Fibroblast of lung (primary cell): ENCODE measurements at places on chromosomes 5 and 9.

- no peak for DNase-seq
Measured at GRCh38 chr5:140502834-140503233, 44.6 kb upstream of the EIF4EBP3 start.

- peak; percentile 82 for DNase-seq
Measured at GRCh38 chr9:73441890-73442818, 290.5 kb downstream of the ANXA1 start.

DNA sequence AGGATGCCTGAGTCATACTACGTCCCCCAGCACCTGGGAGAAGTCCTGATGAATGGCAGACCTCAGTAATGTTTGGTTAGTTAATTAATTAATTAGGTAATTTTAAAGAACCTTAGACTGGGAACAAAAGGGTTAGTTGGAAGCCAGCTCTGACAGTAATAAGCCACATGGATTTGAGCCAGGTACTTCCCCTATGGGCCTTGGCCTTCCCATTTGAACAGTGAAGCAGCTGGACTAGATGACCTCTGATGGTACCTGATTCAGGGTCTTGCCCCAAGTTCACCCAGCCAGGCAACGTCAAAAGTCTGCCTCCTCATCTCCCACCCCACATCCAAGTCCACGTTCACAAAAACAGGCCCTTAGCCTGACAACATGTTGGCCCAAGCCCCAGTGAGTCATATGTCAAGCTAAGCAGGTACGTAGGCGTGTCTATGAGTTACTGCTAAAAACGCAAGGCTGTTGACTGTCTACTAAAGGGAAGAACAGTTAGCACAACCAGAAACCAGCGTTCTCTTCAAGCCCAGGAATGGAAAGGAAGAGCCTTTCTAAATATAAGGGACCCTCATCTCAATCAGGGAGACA is 303.2 kb downstream of the ACTL7B start:
- no peak for DNase-seq

DNA sequence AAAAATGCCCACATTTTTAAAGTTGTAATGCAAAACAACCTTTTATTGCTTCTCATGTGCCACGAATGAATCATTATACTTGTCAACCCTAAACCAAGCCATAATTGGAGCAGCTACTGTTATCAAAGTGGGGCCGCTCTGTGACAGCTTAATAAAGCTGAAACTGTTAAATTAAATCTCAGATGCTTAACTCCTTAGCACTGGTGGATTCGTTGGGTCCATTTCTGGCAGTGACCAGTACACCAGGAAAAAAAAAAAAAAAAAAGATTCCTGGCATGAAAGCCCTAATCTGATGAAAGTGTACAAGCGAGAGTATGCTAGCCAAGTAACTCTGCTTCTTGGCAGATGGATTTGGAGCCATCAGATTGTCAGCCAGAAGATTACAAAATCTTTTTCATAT is 164.8 kb downstream of the ZSWIM6 start:
- peak; percentile 49 for DNase-seq

DNA sequence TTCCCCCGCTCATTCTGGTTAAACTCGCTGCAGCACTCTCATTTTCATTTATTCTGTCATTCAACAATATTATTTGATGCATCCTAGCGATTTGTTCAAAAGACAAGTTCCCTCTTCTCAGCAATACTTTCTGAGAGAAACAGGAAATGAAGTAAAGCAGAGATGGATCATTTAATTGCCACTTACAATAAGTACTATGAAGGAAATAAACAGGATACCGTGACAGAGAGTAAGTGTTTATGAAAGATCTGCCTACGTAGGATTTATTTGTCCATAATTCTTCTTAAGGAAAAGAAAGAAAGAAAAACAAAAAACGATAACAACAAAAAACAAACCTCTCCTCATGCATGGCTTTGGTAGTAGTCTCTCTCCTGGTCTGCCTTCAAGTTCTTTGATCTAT is 406.8 kb upstream of the ZNF608 start:
- DNase-seq: no peak

DNA sequence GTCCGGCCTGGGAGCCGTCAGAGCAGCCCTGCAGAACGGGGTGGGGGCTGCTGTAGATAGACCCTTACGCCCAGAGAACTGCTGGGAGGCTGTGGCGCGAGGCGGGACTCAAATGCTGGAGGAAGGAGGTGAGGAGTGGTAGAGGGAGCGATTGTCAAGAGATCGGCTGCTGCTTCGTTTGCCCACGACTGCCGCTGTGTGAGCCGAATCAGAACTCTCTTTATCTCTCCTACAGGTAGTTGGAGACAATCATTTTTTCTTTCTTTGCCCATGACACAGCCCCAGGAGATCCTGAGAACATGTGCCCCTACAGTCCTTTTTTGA is 456 bp downstream of the ZNF79 start:
- DNase-seq: no peak

GRCh38 chr5:172049226-172049796 is 42.9 kb upstream of the FBXW11 start:
- DNase-seq: no peak

DNA sequence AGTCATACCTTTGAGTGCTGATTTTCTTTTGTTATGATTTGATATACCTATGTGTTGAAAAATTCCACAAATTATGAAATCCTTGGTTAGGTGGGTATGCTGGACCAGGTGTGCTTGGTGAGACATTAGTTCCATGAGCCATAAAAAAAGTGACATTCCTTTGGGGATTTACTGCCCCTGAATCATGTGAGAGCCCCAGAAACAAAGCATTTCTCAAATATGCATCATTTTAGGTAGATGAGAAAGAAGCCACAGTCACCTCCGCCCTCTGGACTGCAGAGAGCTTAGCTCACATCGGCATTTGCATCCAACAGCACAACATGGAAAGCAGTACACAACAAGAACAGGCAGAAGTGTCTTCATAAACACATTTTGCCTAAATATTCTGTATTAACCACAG is 55.3 kb downstream of the DAP start:
- DNase-seq: peak; percentile 56

DNA sequence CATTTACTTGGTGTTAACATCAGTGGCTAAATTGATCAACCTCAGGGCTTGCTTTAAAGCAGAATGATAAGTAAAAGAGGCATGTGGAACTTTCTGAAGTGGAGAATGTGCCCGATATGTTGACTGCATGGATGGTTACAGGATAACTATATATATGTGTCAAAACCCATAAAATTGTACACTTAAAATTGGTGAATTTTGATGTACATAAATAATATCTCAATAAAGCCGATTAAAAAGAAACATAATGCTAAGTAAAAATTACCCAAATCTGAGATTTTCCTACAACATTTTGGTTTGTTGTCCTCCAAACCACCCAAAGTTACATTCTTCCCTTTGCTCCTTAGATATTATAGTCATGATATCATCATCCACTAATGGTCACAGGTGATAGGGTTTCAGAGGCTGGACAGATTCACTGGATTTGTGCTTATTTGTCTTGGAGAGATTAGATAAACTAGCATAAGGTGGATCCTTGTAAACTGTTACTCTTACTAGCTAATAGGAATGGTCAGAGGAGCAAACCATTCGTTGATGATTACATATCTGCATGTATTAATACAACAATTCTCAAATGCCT is 119.7 kb upstream of the RPS23 start:
- no peak for DNase-seq

DNA sequence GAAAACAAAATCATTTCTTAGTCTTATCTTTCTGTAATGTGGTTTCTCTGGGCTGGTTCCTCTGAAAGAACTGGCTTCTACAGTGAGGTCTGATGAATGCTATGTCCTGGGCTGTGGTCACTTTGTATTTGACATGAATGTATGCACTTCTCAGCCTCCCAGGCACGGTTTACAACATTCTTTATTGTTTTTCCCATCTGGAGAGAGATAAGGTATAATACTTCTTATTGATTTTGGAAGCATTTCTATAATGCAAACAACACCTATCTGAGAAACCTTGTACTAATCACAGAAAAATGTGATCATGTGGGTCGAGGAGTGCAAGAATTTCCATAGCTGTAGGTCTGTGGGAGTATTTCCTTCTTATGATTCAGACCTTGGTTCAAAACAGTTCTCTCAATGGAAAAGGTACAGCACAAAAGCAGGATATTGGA is 46.9 kb downstream of the ACTBL2 start:
- peak; percentile 100 for DNase-seq

GRCh38 chr9:114928671-114929070 is 1.7 kb downstream of the TNFSF8 start:
- DNase-seq: no peak

GRCh38 chr9:77433675-77434445 is 214.3 kb downstream of the GNA14 start:
- peak; percentile 80 for DNase-seq

- no peak for DNase-seq
Measured at GRCh38 chr5:17925276-17925675, 291.0 kb downstream of the TAF11L14 start.

DNA sequence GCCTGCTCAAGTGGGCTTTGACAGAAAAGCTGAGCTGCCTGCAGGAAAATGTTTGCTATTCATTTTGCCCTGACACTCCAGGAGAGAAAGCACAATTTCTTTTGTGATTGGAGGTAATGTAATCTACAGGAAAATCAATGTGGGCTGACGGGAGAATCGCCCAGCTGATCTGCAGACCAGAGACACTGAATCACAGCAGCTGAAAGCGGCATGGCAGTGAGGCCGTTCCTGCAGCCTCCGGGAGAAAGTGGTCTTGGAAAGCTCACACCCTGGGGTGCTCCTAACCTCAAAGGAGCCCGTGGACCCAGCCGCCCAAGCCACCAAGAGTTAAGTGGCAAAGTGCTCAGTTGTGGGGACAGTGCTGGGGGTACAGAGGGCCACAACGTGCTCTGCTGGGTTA is 593.6 kb downstream of the BNC2 start:
- no peak for DNase-seq

- no peak for DNase-seq
Measured at GRCh38 chr9:24293386-24293785, 252.3 kb downstream of the IZUMO3 start.
